Stimulated activated CD4-positive, alpha-beta T cell treated with anti-CD3 and anti-CD28 coated beads, Interleukin-4, amount 100 ng/mL, for 24 hours (primary cell): ENCODE measurements at places on chromosomes 12 and 14.
A peak's percentile ranks its signal among the peaks of the same experiment; 100 is the strongest.

DNA sequence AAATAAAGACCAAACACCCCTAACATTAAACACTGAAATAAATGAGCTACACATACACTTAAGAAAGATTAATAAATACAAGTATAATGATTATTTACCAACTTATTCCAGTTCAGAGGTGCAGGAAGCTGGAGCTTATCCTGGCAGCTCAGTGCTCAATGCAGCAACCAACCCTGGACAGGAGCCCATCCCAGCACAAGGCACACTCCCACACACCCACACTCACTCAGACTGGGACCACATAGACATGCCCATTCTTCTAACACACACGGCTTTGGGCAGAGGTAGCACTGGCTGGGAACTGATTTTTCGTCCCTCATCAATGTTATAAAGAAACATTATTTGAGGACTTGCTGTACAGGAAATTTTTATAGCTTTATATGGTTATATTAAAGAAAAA, 797.4 kb downstream of the RPS29 start:
- DNase-seq = no peak

DNA sequence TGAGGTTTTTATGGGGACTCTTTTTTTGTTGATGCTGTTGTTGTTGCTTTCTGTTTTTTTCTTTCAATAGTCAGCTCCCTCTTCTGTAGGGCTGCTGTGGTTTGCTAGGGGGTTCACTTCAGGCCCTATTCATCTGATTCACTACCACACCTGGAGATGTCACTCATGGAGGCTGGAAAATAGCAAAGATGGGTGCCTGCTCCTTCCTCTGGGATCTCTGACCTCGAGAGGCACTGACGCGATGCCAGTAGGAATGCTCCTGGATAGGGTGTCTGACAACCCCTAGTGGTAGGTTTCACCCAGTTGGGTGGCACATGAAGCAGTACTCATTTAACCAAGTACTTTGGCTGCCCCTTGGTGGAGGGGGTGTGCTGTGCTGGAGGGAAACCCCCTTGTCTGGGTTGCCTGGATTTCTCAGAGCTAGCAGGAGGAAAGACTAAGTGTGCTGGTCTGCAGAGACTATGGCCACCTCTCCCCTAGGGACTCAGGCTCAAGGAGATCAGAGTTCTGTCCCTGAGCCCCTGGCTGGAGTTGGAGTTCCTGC, 745.5 kb downstream of the TMTC2 start:
- DNase-seq = no peak

DNA sequence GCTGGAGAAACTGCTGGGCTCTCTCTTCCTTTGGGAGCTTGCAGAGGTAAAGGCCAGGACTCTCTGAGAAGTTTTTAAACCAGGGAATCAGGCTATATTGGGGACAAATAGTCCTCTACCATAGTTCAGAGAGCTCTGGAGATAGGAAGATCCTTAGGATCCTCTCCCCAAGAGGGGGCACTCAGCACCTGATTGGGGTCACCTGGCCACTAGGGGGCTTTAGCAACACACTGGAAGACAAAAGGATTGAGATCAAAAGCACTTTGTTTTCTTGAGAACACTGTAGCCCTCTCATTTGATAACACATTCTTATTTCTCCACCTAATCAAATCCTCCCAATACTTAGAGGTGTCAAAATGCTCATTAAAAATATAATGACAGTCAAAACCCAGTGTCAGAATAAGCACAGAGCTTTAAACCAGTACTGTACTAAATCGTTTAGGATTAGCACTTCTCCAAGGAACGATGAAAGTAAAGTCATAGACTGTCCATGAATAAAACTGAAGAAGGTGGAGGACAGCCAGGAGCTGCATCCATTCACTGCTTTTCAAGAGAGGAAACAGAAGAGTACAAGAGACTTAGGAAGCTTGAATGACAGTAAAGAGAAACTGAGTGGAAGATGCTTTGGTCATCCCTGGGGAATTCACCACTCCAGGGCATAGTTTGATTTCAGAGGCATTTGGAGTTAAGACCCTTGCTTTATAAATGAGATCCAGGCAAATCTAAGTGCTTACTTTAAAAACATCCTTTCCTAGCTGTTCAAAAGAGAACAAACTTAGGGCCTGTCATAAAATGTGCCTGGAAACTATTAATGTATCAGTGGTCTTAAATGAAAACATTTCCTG, 26.5 kb downstream of the BMP4 start:
- peak; percentile 14 for DNase-seq

DNA sequence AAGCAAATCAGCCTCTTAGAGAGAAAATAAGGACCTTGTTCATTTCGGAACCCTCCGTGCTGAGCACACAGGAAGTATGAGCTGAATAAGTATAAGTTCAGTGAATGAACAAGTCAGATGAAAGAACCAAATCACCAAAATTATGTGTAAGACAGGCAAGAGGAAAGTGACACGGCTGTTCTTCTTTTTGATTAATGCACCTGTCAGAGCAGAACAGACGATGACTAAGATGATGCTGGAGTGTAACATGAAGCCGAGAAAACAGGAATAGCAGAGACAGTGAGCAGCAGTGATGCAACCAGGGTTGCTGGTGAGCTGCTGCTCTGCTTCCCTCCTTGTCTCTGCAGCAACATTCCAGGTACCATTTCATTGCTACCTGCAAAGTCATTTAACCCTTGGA, 861.1 kb downstream of the GALC start:
- DNase-seq = no peak

GRCh38 chr12:51371295-51371953, 19.8 kb downstream of the GALNT6 start:
- no peak for DNase-seq

GRCh38 chr12:78402366-78403134, 462.0 kb upstream of the SYT1 start:
- DNase-seq = no peak

DNA sequence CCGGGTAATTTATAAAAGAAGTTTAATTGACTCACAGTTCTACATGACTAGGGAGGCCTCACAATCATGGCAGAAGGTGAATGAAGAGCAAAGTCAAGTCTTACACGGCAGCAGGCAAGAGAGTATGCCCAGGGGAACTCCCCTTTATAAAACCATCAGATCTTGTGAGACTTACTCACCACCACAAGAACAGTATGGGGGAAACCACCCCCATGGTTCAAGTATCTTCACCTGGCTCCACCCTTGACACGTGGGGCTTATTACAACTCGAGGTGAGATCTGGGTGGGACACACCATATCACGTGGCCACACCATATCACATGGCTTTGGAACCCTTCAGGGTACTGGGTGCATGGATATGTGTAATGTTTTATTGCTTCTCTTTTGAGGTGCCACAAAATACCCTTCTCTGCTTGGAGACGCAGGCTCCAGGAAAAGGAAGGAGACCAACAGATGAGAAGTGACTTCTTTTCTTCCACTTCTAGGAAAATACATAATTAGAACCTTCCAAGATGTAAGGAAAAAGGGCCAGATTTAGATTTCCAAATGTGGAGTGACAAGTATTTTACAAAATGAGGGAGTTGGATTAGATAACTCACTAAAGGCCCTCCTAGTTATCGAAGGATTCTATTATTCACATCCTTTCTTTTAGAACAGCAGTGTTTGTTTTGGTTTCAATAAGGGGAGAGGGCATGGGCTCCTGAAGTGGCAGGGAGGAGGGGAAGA, 33.1 kb upstream of the ETFBKMT start:
- no peak for DNase-seq

DNA sequence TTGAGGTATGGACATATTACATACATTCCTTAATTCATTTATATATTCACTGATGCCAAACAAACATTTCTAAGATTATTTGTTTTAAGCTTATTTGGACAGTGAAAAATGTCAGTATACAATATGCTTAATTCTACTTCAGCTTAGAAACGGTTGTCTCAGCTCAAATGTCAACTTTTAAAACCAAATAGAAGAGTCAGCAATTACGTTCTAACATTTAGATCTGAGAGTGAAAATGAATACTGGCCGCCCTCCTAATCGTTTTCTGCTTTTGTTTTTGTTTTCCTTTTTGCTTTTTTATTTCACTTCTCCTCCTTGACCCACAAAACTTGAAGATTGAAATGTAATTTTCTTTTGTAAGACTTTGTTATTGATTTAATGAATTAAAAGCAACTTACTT, 19.7 kb upstream of the RERG start:
- no peak for DNase-seq

DNA sequence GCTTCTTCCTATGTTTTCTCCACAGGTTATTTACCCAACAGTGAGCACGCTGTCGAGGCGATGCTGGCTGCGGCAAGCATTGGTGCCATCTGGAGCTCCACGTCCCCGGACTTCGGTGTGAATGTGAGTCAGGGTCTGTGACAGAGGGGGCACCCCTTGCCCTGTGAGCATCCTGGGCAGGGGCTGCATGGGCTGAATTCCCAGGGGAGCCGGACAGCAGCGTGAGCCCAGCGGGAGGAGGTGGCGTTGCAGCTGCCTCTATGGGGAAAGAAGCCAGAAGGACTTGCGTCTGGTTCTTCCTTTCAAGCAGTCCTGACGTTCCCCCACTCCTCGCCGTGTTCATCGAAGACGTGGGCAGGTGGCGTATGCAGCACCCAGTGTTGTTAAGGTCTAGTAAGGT, 26.2 kb downstream of the AACS start:
- DNase-seq = no peak

DNA sequence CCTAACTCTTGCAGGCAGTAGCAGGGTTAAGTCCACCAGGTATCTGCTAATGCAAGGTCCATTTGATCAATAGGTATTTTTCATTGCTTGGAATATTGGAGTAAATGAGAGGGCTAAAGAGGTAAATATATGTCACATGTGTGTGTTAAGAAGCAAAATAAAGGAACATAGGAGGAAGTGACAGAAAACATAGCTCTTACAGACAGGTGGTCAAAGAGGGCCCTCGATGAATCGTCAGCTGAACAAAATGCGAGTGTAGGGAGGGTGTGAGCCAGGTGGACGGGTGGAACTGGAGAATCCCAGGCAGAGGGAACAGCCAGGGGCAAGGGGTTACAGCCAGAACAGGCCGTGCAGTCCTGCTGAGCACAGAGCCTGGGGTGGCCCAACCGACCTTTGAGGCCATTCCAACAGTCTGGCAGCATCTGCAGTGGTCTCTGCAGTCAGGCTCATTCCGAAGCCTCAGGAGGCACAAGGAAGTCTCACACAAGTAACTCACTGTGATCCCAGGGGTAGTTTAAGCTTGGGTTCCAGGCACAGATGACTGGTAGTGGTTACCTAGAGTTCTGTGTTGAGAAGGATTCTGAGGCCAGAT, 43.2 kb downstream of the CCDC88C start:
- DNase-seq = no peak

DNA sequence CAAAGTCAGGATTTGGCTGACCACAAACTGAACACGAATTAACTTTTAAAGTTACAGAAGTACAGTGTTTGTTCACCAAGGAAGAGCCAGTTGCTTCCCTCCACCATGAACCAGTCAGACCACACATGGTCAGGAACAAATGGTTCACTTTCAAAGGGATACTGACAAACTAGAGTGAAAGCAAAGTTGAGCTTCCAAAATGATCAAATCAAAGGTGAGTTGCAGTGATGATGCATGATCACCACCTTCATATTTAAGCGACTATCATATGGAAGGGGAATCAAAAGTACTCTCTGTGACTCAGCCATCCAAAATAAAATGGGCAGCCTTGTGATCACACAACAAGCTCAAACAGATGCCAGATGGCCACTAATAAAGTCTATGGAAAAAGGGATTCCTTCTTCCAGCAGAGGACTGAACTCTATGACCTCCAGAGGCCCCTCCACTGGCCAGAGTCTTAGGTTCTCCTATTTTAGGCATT, 13.1 kb downstream of the NT5DC3 start:
- no peak for DNase-seq

- no peak for DNase-seq
Observed at GRCh38 chr12:69662764-69663163, 36.3 kb downstream of the BEST3 start.

DNA sequence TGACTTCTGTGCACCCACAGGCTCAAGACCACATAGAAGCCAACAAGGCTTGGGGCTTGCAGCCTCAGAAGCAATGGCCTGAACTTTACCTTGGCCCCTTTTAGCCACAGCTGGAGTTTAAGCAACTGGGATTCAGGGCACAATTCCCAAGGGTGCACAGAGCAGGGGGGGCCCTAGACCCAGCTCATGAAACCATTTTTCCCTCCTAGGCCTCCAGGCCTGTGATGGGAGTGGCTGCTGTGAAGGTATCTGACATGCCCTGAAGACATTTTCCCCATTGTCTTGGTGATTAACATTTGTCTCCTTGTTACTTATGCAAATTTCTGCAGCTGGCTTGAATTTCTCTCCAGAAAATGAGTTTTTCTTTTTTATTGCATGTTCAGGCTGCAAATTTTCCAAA, 21.9 kb downstream of the GABARAPL1 start:
- DNase-seq = no peak

DNA sequence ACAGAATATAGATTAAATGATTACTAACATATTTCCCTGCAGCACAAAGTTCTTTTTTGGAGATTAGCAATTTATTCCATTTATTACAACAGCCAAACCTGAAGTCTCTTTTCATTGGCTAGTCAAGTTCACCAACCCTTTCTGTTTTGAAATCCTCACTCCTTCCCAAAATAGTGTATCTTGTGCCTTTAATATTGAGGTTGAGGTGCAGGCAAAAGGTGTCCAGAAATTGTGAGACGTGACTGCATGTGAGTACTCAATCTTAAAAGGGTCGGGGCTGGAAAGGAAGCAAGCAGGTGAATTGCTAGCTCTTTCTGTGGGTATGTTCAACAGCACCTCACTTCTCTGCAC, 11.1 kb upstream of the FOXN3 start:
- no peak for DNase-seq

GRCh38 chr12:49635036-49635435, 11.7 kb downstream of the PRPF40B start:
- DNase-seq = no peak

DNA sequence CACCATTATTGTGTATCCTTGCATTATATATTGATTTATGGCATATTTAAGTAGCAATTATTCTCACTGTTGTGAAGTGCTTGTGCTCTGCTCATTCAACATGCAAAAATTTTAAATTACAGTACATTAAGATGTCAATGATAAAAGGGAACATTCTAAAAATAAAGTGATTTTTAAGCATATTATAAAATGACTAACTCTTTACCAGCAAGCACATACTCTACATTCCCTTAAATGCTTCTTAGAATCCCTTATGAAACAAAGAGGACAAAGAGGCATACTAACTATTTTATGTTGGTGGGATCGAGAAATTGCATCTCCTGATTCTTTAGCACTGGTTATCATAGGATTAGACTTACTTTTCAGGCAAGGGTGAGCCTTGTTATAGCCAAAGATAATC, 46.6 kb upstream of the ZDHHC17 start:
- DNase-seq = no peak

GRCh38 chr12:108495823-108496579, 19.1 kb upstream of the FICD start:
- DNase-seq = no peak

DNA sequence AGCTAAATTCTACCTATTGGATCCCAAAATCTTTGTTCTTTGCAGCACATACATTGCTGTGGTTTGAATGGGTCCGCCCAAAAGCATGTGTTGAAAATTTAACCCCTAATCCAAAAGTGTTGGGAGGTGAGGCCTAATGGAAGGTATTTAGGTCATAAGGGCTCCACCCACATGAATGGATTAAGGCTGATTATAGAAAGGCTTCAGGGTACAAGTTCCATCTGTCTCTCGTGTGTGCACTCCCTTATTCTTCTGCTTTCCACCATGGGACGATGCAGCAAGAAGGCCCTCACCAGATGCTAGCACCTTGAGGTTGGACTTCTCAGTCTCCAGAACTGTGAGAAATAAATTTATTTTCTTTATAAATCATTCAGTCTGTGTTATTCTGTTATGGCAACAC, 190.9 kb downstream of the SOX5 start:
- DNase-seq = no peak

- DNase-seq = peak; percentile 71
Observed at GRCh38 chr14:20857630-20858261, 33.4 kb upstream of the RNASE3 start.

- DNase-seq = no peak
Observed at GRCh38 chr14:34912966-34913365, 37.8 kb upstream of the BAZ1A start.
